Jurkat, Clone E6-1 (cell line): ENCODE measurements at places on chromosomes 13 and 19.

DNA sequence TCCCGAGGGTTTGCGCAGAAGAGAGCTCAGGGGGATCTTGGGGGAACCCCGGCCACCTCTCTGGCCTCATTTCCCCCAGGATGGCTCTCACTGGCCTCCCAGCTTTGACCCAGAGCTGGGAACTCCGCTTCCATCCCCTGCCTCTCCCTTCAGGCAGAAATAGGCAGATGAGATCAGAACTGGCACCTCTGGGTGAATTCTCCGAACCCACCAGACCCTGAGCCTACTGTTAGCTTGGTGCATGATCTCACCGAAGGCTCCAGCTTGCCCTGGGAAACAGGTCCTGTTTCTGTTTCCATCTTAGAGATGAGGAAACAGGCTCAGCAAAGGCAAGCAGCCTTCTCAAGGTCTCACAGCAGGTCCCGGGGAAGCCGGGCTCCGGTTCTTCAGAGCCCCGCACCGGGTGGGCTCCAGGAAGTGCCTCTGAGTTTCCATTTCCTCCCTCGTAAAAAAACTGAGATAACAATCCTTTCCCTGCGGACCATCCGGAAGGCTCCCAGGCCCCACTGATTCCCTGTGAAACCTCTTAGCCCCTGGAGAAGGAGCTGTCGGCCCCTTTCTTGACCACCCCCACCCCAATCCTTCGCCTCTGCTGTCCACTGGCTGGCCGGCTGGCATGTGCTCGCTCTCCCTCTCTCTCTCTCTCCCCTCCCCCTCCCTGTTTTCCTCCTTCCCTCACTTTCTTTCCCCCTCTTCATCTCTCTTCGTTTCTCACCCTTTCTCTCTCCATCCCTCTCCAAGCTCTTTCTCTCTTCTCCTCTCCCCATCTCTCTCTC, 2.1 kb downstream of the NECTIN2 start:
- no peak for DNase-seq

DNA sequence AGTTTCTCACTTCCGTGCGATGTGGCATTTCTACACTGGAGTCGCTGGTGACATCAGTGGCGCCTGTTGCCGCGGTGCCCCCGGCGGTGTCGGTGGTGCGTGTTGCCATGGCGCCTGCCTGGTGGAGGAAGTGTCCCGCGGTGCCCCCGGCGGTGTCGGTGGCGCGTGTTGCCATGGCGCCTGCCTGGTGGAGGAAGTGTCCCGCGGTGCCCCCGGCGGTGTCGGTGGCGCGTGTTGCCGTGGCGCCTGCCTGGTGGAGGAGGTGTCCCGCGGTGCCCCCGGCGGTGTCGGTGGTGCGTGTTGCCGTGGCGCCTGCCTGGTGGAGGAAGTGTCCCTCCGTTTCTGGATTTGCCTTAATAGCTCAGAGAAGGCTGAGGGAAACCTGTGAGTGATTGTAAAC, 127.6 kb downstream of the KDM4B start:
- no peak for DNase-seq

DNA sequence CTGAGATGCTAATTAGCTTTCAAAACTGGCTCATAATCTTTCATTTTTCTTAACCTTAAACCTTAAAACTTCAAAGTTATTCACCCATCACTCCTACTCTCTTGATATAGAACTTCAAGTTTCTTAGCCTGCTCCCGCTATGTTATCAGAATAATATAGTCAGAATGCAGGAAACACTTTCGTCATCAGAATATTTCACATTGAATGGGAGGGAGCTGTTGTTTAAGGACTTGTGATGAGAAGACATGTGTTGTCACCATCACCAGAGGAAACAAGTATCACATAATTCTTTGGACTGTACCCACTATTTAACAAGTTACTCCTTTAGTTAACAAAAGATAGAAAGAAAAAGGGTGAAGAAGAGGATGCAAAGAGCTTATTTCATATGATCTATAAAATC, 65.0 kb upstream of the FNDC3A start:
- DNase-seq: no peak

GRCh38 chr13:60032851-60033250, 130.9 kb downstream of the DIAPH3 start:
- DNase-seq: no peak

GRCh38 chr19:7348587-7349230, at the start of gene ARHGEF18:
Gene ARHGEF18, plus strand, starts transcription at chr19:7348937. Its CDS starts 13,954 bp downstream, at chr19:7362891.
- DNase-seq: peak; percentile 93

DNA sequence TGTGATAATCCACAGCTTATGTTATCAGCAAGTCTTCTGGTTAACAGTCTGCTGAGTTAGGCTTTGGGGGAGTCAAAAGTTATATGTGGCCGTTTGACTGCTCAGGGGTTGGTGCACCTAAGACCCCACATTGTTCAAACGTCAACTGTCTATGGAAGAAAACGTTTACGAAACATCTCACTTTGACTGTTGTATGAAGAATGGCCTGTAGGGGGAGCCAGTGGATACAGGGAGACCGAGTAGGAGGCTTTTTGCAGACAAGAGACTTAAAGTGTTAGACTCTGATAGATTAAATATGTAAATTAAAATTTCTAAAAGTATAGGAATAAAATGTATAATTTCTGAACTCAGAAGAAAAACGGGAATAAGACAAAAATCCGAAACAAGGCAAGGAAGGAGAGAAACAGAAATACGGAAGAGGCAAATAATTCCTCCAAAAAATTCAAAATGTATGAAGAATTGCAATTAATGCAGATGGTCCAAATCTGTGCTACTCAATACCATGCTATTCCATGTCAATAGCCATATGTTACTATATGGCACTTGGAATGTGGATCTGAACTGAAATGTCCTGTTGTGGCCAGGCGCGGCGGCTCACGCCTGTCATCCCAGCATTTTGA, 37.8 kb downstream of the TNFSF14 start:
- peak; percentile 86 for DNase-seq

DNA sequence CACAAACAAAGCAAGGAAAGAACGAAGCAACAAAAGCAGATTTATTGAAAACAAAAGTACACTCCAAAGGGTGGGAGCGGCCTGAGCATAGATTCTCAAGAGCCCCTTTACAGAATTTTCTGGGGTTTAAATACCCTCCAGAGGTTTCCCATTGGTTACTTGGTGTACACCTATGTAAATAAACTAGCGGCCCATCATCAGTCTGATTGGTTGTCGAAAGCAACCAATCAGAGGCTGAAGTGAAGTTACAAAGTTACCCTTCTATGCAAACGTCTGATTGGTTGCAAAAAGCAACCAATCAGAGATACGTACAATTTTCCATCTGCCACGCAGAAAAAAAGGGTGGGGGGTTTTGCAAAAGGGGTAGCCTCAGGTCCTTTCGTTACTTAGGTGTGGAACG, 96.3 kb upstream of the UBAC2 start:
- no peak for DNase-seq

DNA sequence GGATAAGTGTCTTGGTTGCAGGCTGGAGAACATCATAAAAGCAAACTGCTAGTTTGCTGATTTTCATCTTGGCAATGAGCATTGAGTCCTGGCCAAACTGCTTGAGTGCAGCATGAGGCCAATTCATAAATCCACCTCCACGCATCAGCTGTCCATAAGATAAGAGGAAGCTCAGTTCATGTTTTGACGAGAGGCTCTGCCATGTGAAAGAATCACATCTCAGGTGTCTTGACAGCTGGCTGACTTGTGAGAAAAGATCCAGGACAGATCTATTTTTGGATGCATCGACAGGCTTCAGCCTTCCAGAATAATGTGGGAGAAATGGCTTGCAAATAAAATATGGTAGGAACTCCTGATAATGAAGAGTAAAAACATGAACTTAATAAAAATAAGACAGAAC, 5.4 kb upstream of the ZNF682 start:
- DNase-seq: no peak

DNA sequence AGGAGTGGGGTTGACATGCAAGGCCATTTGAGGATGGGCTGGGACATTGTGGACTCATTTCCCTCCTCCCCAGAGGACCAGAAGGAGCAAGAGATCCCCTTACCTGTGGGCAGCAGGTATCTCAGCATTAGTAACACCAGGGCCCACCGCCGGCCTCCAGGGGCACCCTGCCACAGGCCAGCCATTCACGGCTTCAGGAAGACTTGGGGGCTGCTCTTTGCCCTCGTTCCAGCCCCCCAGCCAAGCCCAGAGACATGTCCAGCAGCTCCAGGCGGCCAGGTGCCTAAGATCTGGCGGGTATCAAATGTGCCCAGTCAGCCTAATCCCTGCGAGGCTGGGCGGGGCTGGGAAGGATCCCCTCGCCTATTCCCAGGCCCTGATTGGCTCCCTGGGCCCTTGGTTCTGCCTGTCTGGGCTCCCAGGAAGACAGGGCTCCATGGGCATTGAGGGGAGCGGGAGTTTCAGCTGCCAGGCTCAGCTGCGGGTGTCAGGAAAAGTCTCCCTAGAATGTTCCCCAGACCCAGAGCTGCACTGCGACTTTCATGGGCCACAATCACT, 21.3 kb upstream of the OR1M1 start:
- no peak for DNase-seq

DNA sequence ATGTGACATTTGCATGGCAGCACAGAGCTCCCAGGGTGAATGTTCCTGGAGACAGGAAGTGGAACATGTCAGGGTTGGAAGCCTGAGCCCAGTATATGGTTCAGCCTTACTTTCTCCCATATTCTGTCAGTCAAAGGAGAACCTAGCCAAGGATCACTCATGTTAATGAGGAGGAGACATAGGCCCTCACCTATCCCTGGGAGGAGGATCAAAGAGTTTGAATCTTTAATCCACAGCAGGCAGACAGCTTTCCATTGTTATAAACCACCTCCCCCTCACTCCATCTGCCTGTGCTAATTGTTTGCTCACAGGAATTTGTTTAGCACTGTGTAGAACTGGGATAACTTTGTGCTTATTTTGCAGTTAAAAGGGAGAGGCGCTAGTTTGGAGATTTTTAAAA, 1069.1 kb downstream of the EFNB2 start:
- no peak for DNase-seq

DNA sequence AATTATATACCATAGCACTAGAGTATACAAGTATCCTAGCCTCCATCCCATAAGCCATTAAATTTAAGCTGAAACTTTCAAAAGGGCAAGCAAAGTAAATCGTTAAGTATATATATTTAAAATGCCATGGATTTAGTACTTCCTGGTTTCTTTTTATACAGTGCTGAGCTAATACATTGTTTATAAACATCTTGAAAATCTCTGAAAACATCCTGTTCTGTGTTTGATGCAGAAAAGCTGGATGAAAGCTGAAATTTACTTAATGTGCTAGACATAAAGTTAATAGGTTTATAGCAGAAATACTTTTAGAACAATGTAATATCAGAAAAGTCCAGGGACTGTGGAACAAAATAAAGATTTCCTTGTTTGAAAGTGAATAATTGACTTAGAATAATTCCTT, 875.4 kb downstream of the SLITRK6 start:
- DNase-seq: no peak

- DNase-seq: no peak
Observed at GRCh38 chr19:13722146-13722545, 42.2 kb upstream of the MRI1 start.

DNA sequence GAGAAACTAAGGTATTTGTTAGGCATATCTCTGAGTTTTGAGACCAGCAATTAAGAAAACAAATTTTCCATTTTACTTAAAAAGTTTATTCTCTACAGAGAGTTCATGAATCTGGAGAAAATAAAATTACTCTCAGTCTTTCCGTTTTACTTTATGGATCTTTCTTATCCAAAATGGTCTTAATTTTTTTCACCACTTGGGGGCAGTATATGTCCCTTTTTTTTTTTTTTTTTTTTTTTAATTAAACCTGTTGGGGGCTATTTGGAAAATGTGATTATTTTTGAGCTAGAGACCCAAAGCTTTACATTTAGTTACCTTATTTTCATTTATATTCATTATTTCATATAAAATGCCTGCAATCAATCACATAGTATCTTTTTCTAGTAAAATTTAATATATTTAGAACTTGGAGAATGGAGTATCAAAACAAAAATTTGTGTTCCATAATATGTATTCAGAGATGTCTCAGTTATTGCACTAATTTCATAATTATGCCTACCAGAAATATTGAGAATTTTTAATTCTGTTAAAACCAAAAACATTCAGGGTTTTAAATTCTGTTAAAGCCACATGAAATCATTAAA, 27.1 kb downstream of the PIBF1 start:
- peak; percentile 14 for DNase-seq

DNA sequence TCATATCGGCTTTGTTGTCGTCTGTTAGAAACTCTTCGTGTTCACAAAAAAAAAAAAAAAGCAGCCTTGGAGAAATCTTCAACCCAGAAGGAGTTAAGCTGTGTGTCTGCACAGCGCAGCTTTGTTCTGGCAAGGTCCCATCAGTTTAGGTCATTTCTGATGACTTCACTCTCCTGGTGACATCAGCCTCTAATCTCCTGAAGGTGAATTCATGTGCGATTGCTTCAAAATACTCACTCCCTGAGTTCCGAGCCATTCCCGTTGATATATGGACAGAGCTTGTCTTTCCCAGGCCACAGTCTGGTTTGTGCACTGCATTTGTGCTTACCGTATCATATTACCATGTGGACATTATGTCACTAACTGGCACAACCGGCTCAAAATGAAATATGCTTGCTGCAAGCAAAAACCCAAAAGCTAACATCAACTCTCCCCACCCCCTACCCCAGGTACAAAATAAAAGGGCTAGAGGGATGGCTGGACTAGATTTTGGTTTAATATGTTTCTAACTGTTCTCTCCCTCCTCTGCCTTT, 342.4 kb downstream of the KCNRG start:
- DNase-seq: no peak

GRCh38 chr13:32330441-32330840, 15.1 kb downstream of the BRCA2 start:
- no peak for DNase-seq

DNA sequence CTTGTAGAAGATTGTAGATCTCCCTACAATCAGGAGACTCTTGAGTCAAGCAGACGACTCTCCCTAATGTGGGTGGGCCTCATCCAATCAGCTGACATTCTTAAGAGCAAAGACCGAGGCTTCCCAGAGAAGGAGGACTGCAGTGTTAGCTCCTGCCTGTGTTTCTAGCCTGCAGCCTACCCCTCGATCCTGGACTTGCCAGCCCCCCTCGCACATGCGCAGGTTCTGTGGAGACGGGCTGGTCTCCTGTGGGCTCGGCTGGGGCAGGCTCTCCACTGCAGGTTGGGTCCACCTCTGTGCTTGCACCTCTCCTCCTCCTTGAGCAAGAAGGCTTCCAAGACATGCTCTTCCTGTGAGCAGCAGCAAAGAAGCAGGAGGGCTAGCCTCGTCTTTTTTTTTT, 185.2 kb upstream of the SOX1 start:
- DNase-seq: no peak

- DNase-seq: no peak
Observed at GRCh38 chr19:43820098-43820883, 6.8 kb upstream of the ZNF283 start.

DNA sequence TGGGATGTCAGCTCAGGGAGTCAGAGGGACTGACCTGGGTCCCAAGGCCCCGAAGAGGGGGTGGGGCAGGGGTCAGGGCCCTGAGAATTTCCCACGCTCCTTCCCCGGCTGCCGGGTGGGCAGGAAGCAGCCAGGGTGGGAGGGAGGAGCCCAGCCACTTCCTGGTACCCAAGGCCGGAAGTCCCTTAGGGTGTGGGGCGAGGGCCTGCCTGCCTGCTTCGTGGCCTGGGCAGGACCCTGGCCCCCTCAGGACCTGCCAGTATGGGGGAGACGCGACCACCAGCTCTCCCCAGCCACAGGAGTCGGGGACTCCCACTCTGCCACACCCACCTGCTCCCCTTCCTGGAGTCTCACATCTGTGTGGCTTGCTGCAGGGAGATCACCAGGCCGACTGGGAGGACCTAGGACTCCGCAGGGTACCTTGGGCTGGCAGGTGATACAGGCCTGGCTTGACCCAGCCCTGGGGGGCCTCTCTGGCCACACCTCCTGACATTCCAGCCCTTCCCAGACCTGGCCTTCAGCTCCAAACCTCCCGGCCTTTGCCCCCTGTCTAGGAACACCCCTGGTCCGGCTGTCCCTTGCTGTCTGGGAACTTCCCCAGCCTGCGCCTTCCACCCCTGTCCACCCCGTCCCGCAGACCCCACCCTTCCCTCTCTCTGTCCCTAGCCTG, 9.8 kb upstream of the CIRBP start:
- peak; percentile 69 for DNase-seq
